Hair follicular keratinocyte (primary cell): ENCODE measurements at places on chromosomes 6 and 20. TPM values are rescaled to one million over a fixed set of nuclear protein-coding genes. Genes with fewer than 3 reads are reported as not detected.

CBLN4 gene
- not detected in 2 replicates for total RNA-seq

PI16 gene
- total RNA-seq: not detected in 2 replicates

TRERF1 gene
- total RNA-seq: 3.5 and 4.1 TPM in 2 replicates

MYB gene
- 0.04 TPM in 1 of 2 replicates, not detected in the other for total RNA-seq

HLA-DRA gene
- not detected in 2 replicates for total RNA-seq

MUC21 gene
- not detected in 2 replicates for total RNA-seq
